ENCODE measurements at places on chromosomes 1 and 21.

DNA sequence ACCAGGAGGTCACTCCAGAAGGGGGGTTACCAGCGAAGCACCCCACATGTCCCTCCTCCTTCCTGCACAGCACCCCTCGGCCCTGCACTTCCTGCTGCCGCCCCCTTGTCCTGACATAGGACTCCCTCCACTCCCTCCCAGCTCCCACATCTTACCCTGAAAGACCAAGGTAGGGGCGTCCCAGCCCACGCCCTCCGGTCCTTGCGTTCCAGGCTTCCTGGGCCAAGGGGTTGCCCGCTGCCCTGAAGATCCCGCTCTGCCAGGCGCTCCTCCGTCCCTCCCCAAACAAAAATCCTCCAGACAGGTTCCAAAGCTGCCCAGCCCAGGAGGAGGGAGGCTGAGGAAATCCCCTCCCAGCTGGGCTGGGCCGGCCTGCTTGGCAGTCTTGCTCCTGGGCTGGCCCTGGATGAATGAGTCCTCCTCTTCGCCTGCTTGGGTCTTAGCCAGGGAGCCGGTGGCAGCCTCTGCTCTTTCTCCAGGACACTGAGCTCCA lies at the start of gene RHBDL2:
TSS of gene RHBDL2 (minus strand) at position 304 of the 493 bp plus-strand sequence. CDS start 22,618 bp downstream, outside the sequence.
- peak; percentile 76 for DNase-seq

- DNase-seq, result no peak
These were observed 99.2 kb downstream of the SGIP1 start for GRCh38 chr1:66633159-66633558.

DNA sequence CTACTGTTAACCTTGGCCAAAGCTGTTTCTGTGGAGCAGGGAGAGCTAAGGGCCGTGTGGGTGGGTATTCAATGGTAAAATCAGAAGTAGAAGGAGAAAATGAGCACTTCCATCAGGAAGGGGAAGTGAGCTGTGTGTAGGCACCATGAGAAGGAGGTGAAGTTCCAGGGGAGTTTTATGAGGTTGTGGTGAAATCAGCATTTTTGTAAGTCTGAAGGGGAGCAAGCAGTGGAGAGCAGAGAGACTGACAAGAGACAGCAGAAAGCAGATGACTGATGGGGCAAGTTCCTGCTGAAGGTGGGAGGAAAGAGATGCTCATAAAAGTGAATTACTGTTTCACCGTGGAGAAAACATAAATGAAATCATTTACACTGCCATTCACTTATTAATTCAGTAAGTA lies 2.7 kb upstream of the GPR88 start:
- no peak for DNase-seq

- no peak for DNase-seq
These were observed 98.2 kb downstream of the TNFSF18 start for GRCh38 chr1:172952516-172952915.

DNA sequence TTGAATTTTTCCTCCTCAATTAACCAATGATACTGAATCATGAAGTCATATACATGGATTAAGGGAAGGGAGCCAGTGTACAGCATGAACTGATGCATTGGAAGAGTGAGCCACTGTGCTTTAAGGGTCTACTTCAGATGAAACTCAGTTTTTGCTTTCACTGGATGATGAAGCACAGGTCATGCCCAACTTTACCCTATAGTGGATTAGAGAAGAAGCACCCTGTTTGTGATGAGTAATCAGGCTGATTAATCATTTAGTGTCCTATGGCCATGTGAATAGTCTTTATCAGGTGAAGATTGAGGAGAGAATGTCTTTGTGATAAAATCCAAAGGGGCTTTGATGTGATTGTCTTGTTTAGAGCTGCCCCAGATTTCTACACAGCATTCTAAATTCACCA lies 24.7 kb upstream of the LAMC1 start:
- no peak for DNase-seq

- no peak for DNase-seq
These were observed 94.4 kb upstream of the KRTAP19-8 start for GRCh38 chr21:31132574-31133242.
